Renal cortical epithelial cell (primary cell): ENCODE measurements at places on chromosomes 11 and 22. TPM values are rescaled to one million over a fixed set of nuclear protein-coding genes. Genes with fewer than 3 reads are reported as not detected.

GRCh38 chr11:17381156-17381555, 7.3 kb downstream of the KCNJ11 start:
- DNase-seq = no peak

DNA sequence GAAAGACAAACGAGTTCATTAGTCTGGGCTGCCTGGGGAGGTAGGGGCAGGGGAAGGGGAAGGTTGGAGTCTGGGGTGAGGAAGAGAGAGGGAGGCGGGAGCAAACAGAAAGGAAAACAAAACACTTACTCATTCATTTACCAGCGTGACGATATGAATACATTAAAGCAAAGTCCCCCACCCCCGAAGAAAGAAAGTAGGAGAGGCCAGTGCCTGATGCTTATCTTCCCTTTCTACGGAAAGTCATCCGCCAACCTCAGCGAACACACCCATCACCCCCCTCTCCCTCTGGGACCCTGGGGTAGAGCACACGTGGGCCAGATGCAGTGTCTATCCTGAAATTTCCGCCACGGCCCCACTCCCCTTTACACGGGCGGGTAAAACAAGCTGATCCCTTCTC, 13.7 kb downstream of the ABCC8 start:
- DNase-seq = no peak

- peak; percentile 49 for DNase-seq
These were observed at the start of gene CHID1 for GRCh38 chr11:910589-911030. Gene CHID1, minus strand, starts transcription at chr11:910810. Its CDS starts 5,994 bp downstream, at chr11:904816.

- no peak for DNase-seq
These were observed 41.4 kb downstream of the DKK3 start for GRCh38 chr11:11966826-11967668.

GRCh38 chr11:66674964-66675602, 2.6 kb downstream of the RBM4B start:
- no peak for DNase-seq

The APOBEC3B gene
- 0.15 and 4.0 TPM in 2 replicates for total RNA-seq

The SLC5A4 gene
- total RNA-seq = 0.69 TPM in 1 of 2 replicates, not detected in the other

The RCOR2 gene
- total RNA-seq = 0.35 and 1.6 TPM in 2 replicates
